Activated T-helper 1 cell treated with anti-CD3 and anti-CD28 coated beads, Interleukin-2, amount 50 U/mL, for 16 hours (primary cell): ENCODE measurements at places on chromosomes 7 and 10.

GRCh38 chr10:94521276-94522250, 24.0 kb upstream of the HELLS start:
- no peak for DNase-seq

GRCh38 chr10:34580643-34581042, 234.5 kb downstream of the PARD3 start:
- DNase-seq: no peak

- no peak for DNase-seq
Measured at GRCh38 chr10:128867819-128868218, 599.2 kb upstream of the MGMT start.

GRCh38 chr7:128781851-128782250, 6.3 kb upstream of the OPN1SW start:
- DNase-seq: no peak

DNA sequence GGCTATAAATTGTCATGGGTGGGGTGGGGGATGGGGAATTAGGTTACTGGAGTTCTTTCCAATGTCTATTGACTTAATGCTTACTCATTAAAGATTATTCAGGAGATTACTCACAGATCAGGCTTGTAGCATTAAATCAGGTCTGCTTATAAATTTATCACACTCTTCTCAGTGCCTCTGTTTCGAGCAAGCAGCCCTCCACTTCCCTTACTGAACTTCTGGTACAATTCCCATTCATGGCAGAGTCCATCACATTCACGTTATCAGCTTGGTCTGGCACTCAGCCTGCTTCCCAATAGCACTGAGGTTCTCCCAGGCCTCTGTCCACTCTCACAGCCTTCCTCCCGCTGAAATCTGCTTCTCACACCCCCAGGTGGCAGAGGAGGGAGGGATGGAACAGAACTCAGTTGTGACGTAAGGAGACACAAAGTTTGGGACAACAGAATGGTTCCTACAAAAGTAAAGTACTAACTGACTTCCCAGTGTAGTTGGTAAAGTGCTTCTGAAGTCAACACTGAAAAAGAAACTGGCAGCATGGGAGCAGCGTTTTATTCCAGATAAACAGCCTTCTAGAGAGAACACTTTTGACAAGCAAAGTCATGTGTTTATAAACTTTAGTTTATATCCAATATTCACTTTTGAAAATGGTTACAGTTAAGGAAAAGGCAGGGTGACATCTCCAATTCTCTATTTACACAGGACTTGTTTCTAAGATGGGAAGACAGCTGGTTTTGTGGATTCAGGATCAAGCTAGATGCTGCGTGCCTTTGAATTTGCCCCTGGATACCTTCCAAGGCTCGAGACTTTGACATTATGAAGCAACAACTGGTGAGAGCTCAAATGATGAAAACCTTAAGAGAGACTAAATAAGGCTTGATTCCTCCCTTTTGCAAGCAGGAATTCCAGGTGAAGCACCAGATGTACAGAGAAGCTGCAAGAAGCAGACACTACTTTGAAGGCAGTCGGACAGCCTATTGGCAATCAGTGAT, 81.4 kb downstream of the ATXN7L1 start:
- no peak for DNase-seq

- no peak for DNase-seq
Measured at GRCh38 chr7:25694699-25695098, 457.3 kb upstream of the NFE2L3 start.

- no peak for DNase-seq
Measured at GRCh38 chr7:26549281-26549944, 257.8 kb downstream of the SNX10 start.

- DNase-seq: no peak
Measured at GRCh38 chr10:70057306-70057705, 4.7 kb downstream of the MACROH2A2 start.

DNA sequence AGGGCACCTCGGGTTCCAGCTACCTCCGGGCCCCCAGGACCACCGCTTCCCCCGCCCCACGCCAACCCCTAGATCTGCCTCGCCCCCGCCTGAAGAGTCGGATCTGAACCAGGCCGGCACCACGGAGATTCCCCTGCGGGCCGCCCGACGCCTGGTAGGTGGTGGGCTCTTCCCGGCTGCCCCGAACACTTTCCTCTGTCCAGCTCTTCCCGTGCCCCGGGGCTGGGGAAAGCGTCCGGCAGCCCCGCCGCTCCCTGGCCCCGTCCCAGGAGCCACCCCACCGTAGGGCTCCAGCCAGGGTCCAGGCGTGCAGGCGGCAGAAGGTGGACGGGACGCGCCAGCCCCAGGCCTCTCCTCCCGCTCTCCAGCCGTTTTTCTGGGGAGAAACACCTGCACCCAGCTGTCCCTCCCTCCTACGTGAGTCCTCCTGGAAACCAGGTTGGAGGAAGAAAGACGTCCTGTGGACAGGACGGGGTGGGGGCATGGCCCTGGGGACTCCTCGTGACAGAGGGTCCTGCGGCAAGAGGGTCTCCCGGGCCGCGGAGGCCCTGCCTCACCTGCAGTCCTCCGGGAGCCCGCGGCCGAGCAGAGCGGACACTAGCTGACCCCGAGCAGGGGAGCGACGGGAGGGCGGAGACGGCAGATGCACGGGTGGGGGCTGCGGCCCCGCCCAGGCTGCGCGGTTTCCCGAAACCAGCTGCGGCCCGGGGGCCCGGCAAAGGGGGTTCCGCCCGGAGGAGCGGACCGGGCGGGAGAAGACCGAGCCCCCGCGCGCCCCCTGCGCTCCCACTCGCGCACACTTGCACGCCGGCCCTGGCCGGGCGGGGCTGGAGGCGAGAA, at the start of gene TMEM176B:
Gene TMEM176B (minus strand): TSS at position 624 of the 840 bp plus-strand sequence. CDS start 3,795 bp downstream, outside the sequence.
- DNase-seq: no peak

GRCh38 chr7:120586571-120586970, 271.4 kb downstream of the TSPAN12 start:
- no peak for DNase-seq

GRCh38 chr7:151690606-151691005, 170.9 kb upstream of the RHEB start:
- no peak for DNase-seq

DNA sequence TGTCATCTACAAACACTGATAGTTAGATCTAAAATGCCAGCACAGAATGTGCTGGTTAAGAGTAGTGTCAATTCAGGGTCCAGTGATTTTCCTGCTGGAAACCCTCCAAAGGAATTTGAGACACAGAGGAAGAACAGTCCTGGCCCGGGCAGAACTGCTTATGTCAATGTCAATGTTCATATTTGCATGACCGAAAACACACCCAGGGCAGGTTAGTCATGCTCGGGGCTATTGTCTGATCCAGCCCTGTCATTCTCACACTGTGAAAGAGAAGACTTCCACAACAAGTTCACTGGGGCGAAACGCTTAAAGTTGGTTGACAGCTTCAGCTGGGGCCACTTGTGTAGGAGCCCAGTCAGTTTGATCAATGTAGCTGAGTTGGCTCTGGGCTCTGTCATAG, 139.3 kb downstream of the C1GALT1 start:
- DNase-seq: no peak

DNA sequence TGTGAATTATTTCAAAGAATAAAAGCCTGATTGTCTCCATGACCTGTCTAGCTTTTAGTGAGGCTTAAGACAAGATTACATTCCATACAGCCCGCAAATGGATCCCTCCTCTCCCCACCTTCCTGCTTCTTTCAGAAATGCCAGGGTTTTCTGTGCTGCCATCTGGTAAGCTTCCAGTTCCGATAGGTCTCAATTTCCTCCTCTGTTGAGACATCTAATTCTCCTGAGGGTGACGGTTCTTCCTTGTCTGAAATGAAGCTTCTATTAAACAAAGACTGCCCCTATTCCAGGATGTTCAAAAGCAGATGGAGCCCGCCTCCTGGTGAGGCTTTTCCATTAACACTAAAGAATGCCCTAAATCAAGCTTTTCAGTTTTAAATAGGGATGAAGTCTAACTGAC, 295.6 kb downstream of the PTPRN2 start:
- DNase-seq: no peak

DNA sequence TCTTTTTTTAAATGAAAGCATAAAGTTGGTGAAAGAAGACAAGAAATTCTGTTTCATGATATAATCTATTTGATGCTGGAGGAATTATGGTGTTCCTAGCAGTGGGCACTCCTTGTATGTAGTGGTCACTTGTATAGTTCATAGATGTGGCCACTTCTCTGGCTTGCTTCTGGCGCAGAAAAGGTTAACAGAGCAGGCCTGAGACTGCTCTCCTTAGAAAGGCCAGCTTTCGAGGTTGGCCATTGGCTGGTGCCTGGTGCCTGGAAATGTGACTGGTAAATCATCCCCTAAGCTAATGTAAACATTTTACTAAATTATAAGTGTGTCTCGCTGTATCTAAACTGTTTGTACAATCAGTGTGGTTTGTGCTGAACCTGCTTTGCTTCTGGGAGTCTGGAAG, 276.1 kb downstream of the PHTF2 start:
- no peak for DNase-seq

DNA sequence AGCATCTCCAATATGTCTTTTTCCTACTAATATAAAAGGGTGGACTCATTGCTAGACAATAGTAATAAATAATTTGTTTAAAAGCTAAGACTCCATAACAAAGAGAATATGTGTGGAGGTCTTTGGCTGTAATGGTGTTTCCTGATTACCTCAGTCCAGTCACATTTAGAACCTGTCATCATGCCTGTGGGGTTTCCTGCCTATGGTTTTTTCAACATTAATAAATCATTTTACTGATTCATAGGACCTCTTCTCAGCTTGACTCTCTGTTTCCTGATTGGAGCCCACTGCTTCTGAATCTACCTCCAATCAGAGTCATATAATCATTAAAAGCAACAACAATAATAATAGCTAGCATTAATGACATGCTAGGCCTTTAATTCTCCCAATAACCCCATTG, 52.4 kb upstream of the GNAI1 start:
- DNase-seq: no peak

- DNase-seq: no peak
Measured at GRCh38 chr7:151244196-151244840, 4.2 kb downstream of the SMARCD3 start.

- no peak for DNase-seq
Measured at GRCh38 chr7:116986611-116987565, 33.6 kb downstream of the ST7 start.
